ENCODE measurements at places on chromosomes 4 and X. TPM values are rescaled to one million over a fixed set of nuclear protein-coding genes. Genes with fewer than 3 reads are reported as not detected.

Gene CXorf49
- not detected for total RNA-seq

GRCh38 chr4:130403221-130403620 lies 1307.3 kb downstream of the C4orf33 start:
- no peak for DNase-seq

Gene TTC29
- 0.60 TPM for total RNA-seq

DNA sequence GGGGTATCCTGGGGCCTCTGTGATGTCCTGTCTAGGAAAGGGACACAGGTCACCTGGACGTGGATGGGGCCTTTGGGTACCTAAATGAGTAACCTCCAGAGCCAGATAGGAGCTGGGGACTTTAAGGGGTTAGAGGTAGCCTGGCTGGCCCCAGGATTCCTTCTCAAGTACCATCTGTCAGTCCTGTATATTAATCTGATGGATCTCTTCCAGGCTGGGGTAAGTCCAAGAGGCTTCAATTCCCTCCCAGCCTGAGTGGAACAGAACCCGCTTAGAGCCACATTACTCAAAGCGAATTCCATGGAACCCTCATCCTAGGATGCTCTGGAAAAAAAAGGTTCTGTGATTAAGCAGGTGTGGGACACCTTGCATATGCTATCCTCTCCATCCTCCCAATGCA lies 24.8 kb upstream of the MAP3K15 start:
- no peak for DNase-seq

DNA sequence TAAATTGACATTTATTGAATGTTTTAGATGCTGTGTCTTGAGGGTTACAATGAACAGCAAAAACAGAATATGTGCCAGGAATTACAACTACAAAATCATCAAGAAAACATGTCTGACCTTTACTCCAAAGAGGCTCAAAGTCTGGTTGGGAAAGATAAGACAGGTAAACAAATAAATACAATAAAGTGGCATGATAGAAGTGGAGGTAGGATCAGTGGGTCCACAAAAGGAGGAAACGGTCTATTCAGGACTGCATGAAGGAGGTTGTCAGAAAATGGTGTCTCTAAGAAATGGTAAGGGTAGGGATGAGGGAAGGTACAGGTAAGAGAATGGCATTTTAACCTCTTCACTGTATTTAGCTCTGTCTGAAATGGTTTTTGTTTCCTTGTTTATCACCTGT lies 3.8 kb downstream of the ARHGEF38 start:
- DNase-seq = no peak

Gene PTTG2
- 7.2 TPM for total RNA-seq

DNA sequence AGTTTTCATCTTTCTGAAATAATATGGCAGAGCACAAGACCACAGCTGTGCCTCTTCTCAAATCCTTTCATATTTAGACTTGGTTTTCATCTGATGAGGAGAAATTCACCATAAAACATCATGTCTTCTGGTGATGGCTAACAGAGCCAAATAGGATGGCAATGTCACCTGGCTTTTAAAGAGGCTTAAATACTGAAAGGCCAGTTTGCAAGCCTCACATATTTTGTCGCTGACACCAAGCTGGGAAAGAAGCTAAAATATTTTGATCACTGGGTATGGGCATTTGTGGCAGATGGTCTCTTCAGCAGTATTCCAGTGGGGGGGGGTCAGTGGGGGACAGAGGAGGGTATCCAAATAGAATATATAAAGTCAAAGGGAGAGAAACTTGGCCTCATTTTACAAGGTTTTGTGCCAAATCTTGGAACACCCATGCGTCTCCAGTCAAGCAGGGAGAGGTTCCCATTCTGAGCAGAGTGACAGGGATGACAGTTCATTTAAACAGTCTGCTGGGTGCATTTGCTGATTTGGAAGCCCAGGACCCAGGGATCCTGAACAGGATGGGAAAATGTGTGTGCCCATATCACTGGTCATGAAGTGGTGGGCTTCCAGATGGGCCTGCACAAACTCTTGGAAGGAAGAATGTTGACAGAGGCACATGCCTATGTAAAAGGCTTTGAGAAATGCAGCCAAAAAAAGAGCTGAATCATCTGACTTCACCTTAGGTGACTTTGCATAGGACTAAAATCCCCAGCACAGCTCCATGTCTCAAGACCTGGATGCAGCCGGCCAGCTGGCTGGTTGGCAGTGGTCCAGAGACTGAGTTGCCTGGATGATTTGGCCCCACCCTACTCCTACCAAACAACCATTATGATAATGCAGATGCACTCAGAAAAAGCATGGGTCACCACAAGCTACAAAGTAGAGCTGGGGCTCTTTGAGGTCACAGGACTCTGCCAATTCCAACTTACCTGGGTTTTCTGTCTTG lies 484.4 kb upstream of the NR3C2 start:
- no peak for DNase-seq

Gene NUDT10
- total RNA-seq = 4.6 TPM

All from ureter (tissue), 1 donor.